ENCODE measurements at places on chromosomes 6 and 20.

GRCh38 chr6:18247002-18247401 is 17.3 kb downstream of the DEK start:
- DNase-seq, result no peak

DNA sequence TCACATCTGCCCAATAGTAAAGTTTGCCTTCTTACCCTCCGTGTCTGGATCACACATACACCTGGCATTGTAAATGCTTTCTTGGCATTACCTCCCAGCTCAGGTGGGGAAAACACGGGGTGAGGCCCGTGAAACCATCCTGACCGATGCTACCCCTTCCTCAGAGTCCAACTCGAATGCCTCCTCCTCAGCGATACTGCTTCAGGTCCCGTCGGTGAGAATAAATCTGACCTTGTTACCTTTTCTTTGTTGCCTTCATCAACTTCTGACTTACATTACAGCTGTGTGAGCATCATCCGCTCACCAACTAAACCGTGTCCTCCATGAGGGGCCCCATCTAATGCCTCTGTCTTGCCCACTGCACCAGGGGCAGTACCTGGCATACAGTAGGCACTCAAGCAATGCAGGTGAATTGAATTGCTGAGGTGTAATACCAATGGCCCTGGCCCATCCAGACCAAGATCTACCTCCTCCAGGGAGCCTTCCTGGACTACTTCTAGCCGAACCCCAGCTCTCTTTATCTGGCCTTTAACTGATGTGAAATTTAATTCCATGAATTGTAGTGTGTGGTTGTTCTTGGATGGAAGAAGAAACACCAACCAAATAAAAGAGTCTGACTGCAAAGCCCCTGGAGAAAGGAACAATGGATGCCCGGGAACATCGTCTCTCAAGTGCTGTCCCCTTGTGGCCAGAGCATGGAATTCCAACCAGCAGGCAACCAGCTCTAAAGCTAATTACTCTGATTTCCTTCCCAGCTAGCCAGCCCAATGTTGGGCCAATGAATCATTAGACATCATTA is 141.5 kb downstream of the ANKRD60 start:
- DNase-seq, result no peak

DNA sequence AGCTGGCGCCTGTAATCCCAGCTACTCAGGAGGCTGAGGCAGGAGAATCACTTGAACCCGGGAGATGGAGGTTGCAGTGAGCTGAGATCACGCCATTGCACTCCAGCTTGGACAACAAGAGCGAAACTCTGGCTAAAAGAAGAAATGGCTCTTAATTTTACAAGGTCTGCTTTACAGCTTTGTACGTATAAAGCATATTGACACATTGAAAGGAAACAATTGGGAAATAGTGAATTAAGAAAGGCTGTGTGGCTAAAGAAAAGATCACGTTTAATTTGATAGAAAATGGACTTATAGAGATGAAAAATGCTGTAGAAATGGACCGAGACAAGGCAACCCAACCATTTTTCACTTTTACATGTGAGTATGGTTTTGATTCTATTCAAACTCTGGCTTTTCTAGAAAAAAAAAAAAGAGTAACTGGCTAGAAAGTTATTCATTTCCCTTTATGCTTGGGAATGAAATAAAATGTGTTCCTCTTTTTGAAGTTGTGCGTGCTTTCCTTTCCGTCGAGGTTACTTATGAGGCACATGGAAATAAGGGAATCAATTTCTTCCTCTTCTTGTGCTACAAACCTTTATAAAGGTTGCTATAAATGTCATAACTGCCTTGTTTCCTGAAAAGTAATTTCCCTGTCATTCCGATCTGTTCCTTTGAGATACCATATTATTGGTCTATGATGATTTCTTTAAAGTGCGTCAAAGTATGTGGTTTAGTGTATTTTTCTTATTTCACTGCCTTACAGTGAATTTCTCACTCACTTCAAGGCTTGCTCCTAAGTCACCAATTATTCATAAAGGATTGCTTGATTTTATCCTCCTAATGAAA is 29.4 kb downstream of the PFDN4 start:
- no peak for DNase-seq

- no peak for DNase-seq
Observed at GRCh38 chr6:44257025-44257752, at the start of gene SLC35B2. Gene SLC35B2 (minus strand): TSS chr6:44257528. CDS start chr6:44257410, 118 bp downstream.

GRCh38 chr6:113146878-113147277 is 710.3 kb upstream of the MARCKS start:
- DNase-seq, result no peak

- no peak for DNase-seq
Observed at GRCh38 chr20:19251506-19251905, 39.1 kb downstream of the SLC24A3 start.

DNA sequence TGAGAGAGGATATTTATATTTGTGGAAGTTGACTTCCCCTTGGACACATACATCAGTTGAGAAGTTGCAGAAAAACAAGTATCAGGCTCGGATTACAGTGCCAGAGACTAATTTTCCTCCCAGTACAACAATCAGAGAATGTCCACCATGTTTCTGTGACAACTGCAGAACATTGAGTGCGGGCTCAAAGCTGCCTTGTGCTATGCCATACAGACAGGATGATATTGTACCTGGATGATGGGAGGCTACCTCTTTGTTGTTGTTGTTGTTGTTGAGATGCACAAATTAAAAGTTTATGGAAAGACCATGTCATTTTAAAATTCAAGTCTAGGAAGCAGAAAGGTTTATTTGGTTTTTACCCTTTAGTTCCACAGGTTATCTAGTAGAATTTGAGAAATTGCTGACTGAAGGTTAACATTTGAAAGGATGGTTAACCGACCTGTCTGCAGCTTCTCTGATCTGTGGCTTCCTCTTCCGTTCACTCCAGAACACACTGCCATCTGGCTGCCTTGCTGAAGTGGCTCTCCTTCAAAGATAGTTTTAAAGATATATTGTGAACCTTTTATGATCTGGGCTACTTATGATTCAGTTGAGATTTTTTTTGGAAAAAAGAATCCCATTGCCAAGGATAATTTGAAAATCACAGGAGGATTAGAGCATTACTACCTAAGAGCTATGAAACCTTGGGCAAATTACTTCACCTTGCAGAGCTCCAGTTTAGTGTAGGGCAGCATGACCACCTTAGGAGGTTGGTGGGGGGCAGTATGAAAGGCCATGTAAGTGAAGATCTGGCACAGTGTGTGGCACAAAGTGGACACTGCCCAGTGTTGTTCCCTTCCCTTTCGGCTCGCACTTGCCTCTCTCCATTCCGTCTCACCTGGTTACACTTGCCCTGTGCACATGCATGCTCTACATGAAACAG is 15.9 kb downstream of the TMEM200A start:
- DNase-seq, result no peak

DNA sequence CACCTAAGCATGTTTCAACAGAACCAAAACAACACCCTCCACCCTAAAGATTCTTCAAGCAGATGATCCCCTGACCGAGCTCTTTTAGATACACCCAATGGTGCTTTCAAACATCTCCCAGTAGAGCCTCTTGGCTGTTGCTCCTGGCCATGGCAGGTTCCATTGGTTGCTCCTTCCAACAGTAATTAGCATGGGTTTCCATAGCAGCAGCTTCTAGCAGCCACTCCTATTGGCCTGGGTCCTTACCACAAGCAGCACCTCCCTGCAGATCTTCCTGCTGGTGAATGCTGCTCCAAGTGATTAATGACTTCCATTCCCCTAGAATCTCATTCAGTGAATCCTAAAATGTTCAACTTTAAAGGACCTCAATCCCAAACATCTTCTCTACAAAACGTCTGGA is 13.9 kb downstream of the CCN2 start:
- no peak for DNase-seq

GRCh38 chr6:138498629-138499302 is 528 bp downstream of the NHSL1 start:
- no peak for DNase-seq

DNA sequence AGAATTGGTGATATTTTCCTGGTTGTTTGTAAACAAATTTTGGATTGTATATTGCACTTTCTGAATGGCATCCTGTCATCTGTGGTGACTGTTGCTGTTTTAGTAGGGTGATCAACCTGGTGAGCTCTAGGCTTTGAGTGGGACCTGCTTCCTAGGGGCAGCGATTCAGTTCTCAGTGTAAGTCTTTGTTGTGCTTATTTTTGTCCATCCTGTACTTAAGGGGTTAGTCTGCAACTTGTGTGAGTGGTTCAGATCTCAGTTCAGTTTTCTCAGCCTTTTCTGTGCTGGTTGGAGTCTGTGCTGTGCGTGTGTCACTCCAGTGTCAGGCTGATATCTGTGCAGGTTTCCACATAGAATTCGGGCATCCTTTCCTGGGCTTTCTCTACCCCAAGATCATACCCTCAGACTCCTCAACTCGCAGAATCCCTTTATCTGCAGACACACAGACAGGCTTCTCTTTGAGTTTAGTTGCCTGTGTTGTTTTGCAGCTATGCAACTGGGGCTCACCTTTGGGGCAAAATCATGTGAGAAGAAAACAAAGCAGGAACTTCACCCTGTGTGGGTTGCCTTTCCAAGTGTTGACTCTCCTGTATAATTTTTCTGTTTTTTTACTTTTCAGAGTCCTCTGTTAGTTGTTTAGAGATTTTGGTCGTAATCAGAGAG is 177.7 kb downstream of the FARS2 start:
- no peak for DNase-seq
